Aorta (tissue), 5 donors: ENCODE measurements at places on chromosomes 2 and 18. TPM values are rescaled to one million over a fixed set of nuclear protein-coding genes. Genes with fewer than 3 reads are reported as not detected.

GRCh38 chr2:26410764-26411243 lies 9.1 kb downstream of the DRC1 start:
- H3K36me3 ChIP-seq, result no peaks in the 10 kb centered on the region
- no peaks in the 10 kb centered on the region for H3K4me1 ChIP-seq
- H3K4me3 ChIP-seq, result no peak overlapping the region
- H3K27me3 ChIP-seq, result no peaks in the 10 kb centered on the region
- H3K27ac ChIP-seq, result no peak overlapping the region
- no peak for DNase-seq

DNA sequence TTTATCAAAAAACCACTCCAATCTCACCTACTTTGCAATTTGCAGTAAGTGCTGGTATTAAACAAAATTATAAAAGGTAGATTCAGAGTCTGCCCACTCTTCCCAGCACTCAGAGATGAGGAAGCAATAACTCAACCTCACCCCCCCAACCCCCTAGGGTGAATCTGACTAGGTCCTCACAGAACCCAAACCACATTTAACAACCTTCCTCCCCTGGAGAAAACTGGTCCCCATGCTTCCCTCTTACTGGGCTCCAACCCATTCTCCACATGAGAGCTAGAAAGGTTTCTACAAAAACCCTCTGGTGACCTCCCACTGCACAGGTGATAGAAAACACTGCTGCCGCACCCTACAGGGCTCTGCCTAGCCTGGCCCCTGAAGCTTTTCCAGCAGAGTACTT lies 40.5 kb upstream of the BMP10 start:
- H3K4me1 ChIP-seq, result no peaks in the 10 kb centered on the region
- no peaks in the 10 kb centered on the region for H3K27me3 ChIP-seq
- H3K36me3 ChIP-seq, result no peaks in the 10 kb centered on the region
- DNase-seq, result no peak
- H3K4me3 ChIP-seq, result no peak overlapping the region

DNA sequence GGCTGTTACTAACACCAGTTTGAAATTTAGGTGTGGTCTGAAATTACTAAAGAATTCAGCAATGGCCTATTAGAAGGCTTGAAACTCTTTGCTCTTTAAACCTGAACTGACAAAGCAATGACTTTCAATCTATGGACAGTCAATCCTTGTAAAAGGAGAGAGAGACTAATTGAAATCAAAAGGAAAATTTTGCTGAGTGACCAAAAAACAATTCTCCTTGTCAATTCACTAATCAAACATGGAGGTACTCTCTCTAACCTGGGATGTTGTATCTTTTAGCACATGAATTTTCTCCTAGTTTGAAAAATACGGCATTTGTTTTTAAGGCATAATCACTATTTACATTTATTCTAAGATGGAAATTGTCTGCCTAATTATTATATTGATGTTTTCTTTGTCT lies 49.6 kb upstream of the ATIC start:
- no peaks in the 10 kb centered on the region for H3K27me3 ChIP-seq
- H3K36me3 ChIP-seq, result no peaks in the 10 kb centered on the region
- H3K4me1 ChIP-seq, result no peaks in the 10 kb centered on the region
- no peak overlapping the region for H3K4me3 ChIP-seq
- DNase-seq, result no peak

ASAP2 gene
- 55.2 TPM for total RNA-seq

DNA sequence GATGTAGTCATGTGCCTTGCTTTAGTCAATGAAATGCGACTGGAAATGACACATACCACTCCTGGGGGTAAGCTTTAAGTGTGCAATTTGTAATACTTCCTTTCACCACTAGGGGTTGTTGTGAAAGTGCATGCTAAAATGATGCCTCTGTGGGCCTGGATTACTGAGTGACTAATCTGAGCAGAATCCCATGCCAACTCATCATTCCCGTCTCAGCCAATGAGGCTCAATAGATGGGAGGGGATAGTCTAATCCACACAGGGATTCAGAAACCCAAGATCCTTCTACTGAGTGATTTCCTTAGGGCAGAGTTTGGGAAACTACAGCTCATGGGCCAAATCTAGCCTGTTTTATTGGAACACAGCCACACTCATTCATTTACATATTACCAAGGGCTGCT lies 54.0 kb downstream of the HRH4 start:
- H3K27ac ChIP-seq, result no peak overlapping the region
- no peak overlapping the region for H3K4me3 ChIP-seq
- H3K4me1 ChIP-seq, result no peaks in the 10 kb centered on the region

DNA sequence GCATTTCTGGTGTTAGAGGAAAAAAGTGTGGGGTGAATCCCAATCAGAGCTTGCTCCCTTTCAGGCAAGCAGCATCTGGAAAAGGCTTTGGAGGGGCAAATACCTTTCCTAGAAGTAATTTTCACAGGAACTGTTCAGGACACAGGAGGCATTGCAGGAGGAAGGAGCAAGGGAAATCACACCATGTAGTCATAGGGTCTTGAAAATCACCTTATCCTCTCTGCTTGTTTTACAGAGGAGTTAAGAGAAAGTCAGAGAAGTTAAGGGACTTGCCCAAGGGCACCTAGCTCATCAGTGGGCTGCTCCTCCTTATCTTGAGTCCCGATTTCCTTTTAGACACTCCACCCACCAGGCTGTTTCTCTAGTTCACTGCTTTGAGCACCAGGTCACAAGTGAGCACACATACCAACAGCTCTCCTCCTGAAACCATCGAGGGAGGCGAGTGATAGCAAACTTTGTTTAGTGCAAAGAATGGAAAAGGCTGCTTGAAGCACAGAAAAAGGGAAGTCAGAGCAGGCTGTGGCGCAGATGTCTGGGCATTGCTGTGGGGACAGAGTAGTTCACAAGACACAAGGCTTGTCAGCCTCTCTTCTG lies 89.2 kb upstream of the CXCR4 start:
- DNase-seq, result no peak
- H3K27ac ChIP-seq, result no peak overlapping the region
- H3K27me3 ChIP-seq, result peaks cover 1% of the 10 kb centered on the region
- no peaks in the 10 kb centered on the region for H3K36me3 ChIP-seq
- H3K4me1 ChIP-seq, result no peaks in the 10 kb centered on the region

DNA sequence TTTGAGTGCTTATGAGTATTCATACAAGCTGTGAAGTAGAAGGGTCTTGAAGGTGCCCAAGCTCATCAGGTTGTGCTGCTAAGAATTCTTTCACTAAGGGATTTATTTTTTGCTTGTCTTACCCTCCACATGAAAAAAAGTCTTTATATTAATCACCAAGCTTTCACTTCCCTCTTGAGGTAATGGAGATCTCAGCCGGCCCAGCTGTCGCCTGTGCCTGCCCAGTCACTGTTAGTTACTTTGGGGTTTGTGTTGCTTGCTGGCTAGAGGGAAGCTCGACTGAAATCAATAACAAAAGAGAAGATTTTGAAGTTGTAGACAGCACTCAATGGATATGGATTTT lies 21.9 kb downstream of the MC2R start:
- no peak for DNase-seq
- H3K27me3 ChIP-seq, result no peaks in the 10 kb centered on the region
- no peak overlapping the region for H3K4me3 ChIP-seq
- no peaks in the 10 kb centered on the region for H3K36me3 ChIP-seq

DNA sequence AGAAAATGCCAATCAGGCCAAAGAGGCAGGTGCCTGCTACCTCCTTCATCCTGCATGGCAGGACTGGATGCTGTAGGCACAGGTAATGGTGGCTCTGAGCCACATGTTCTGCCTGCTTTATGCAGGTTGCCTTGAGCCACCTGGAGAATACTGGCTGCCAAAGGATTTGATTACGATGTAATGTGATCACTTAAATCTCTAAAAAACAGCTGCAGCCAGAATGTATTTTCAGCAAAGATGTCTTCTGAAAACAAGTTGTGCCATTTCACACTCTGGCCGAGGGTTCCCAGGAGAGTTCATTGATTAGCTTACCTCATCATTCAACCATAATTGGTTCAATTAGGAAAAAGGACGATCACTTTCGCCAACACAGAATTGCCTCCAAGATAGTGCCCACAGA lies 17.9 kb upstream of the MSGN1 start:
- H3K4me3 ChIP-seq, result no peak overlapping the region
- no peak overlapping the region for H3K27ac ChIP-seq
- H3K4me1 ChIP-seq, result no peaks in the 10 kb centered on the region
- DNase-seq, result no peak
- H3K27me3 ChIP-seq, result no peaks in the 10 kb centered on the region

DNA sequence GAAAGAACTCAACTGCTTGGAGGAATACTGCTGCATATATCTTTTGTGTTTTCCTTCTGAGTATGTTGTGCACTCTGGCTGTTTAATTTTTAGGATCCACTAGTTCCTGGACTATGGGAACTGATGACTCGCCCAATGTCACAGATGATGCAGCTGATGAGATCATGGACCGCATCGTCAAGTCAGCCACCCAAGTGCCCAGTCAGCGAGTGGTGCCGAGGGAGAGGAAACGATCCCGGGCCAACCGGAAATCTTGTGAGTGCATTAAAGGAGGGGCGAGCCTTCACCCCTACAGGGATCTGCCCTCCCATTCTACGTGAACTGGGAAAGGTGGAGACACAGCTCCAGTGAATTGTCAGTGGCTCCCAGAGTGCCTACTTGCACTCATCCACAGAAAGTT lies 59.6 kb downstream of the TPGS2 start:
- no peaks in the 10 kb centered on the region for H3K4me1 ChIP-seq
- H3K4me3 ChIP-seq, result no peak overlapping the region
- no peaks in the 10 kb centered on the region for H3K36me3 ChIP-seq
- H3K27me3 ChIP-seq, result peaks cover 1% of the 10 kb centered on the region
- no peak for DNase-seq

- H3K27me3 ChIP-seq, result no peaks in the 10 kb centered on the region
- peaks cover 4% of the 10 kb centered on the region for H3K4me1 ChIP-seq
- no peak overlapping the region for H3K4me3 ChIP-seq
- no peak for DNase-seq
Measured at GRCh38 chr2:238643400-238643907, 204.4 kb upstream of the TWIST2 start.

- peaks cover 2% of the 10 kb centered on the region for H3K4me1 ChIP-seq
- H3K27me3 ChIP-seq, result no peaks in the 10 kb centered on the region
Measured at GRCh38 chr2:151638191-151638933, 95.9 kb downstream of the NEB start.

DNA sequence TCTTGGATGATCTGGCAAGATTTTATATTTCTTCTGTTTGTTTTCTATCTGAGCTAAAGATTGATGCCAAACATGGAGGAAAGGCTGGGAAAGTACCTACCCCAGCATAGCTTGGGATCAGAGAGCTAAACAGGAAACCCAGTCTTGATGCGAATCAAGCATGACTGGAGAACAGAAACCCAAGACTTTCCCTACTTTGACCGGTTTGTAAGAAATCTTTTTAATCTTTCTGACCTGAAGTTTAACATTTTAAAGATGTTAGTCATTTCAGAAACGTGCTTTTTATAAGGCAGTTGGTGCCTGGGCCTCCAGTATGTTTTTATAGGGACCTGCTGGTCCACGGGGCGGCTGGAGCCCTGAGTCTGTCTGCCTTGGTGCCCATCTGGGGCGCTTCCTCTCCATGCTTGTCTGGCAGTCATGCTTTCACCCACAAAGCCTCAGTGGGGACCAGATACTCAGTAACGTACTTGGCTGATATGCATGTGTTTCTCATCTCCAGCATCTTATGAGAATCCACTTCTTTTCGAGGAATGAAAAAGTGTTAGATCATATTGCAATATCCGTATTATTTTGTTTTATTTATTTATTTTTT lies 266.5 kb downstream of the PTGR3 start:
- DNase-seq, result no peak
- H3K4me3 ChIP-seq, result no peak overlapping the region
- no peak overlapping the region for H3K27ac ChIP-seq
- H3K27me3 ChIP-seq, result no peaks in the 10 kb centered on the region

DNA sequence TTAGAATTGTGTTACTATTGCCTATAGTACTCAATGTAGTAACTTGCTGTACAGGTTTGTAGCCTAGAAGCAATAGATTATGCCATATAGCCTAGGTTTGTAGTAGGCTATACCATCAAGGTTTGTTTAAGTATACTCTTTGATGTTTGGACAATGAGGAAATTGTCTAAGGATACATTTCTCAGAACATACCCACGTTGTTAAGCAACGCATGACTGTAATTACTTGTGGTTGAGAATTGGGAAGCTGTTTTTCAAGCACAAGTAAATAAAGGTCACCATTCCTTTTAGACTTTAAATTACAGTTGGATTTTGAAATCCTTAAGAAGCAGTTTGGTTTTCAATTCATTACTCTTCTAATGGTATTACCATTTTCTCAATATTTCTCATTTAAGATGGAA lies 89.8 kb upstream of the KCNH7 start:
- H3K36me3 ChIP-seq, result no peaks in the 10 kb centered on the region
- H3K4me3 ChIP-seq, result no peak overlapping the region
- no peaks in the 10 kb centered on the region for H3K27me3 ChIP-seq
- no peak for DNase-seq
- H3K4me1 ChIP-seq, result no peaks in the 10 kb centered on the region
